ENCODE measurements at places on chromosomes 5 and 9. TPM values are rescaled to one million over a fixed set of nuclear protein-coding genes. Genes with fewer than 3 reads are reported as not detected.

DNA sequence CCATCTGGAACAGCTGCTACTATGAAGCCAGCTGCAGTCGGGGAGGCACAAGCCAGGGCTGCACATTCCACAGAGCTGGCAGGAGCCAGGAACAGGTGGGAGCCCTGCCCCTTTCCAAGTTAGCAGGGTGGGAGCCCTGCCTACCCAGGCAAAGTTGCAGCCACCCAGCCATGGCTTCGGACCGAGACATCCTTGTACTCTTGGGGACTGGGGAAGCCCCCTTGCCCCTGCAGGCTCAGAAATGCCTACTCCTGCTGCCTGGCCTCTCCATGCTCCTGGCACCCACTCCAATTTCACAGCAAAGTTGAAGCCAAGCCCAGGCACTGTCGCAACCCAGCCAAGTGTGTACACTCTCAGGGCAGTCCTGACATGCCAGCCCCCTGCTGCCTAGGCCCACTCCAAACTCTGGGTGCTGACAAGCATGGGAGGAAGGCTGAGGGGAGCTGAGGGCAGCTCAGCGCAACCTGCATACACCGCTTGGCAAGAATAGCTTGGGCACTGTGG lies 165.1 kb downstream of the RNF180 start:
- DNase-seq, result no peak
- no peaks in the 10 kb centered on the region for H3K36me3 ChIP-seq
- no peaks in the 10 kb centered on the region for H3K4me1 ChIP-seq
- no peak overlapping the region for H3K27ac ChIP-seq
- no peaks in the 10 kb centered on the region for H3K27me3 ChIP-seq

DNA sequence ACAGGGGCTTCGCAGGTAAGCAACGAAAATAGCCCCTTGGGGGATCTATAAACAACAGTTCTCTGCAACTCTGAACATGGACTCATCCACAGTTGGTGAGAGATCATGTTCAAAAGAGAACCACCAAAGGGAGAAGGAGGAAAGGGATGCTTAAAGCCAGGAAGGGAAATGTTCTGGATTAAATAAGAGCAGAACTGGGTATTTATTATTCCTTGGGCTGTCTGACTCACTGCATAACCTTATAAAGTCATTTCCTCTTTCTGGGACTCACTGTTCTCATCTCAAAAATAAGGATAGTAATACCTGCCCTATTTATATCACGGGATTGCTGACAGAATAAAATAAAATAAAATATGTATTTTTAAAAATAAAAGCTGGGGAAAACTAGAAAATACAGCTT lies 11.2 kb upstream of the MARCHF3 start:
- H3K27ac ChIP-seq, result no peak overlapping the region
- no peaks in the 10 kb centered on the region for H3K4me1 ChIP-seq
- H3K4me3 ChIP-seq, result no peak overlapping the region
- no peaks in the 10 kb centered on the region for H3K27me3 ChIP-seq
- no peak for DNase-seq
- H3K36me3 ChIP-seq, result no peaks in the 10 kb centered on the region

The ADGRD2 gene
- not detected for total RNA-seq

- peak; percentile 78 for DNase-seq
- no peaks in the 10 kb centered on the region for H3K36me3 ChIP-seq
- no peaks in the 10 kb centered on the region for H3K27me3 ChIP-seq
- H3K27ac ChIP-seq, result peak overlapping the region; percentile 94
These were observed 39.2 kb downstream of the ADAMTS19 start for GRCh38 chr5:129499208-129499852.

DNA sequence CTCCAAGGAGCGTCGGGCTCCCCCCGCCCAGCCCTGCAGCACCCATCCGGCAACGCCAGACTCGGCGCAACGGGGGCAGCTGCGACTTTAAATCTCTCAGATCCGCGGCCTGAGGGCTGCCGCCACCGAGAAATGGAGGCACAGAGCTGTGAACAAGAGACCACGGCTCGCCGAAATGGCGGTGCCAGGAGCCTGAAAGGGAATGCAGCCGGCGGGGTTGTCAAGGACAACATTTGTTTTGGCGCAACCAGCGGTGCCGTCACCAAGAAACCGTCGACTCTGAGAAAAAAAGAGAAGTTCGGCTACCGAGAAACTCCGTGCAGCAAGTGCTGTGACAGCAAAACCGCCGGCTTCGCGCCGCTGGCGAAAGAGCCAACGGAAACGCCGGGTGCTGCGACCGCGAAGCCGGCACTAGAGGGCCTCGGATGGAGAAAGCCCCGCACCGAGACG lies 2.1 kb upstream of the ANXA2R start:
- H3K4me3 ChIP-seq, result peak overlapping the region; percentile 78
- no peaks in the 10 kb centered on the region for H3K36me3 ChIP-seq
- peaks cover 23% of the 10 kb centered on the region for H3K4me1 ChIP-seq
- peak; percentile 95 for DNase-seq
- H3K27ac ChIP-seq, result peak overlapping the region; percentile 92

GRCh38 chr5:14475045-14475444 lies 106.5 kb upstream of the OTULINL start:
- H3K27me3 ChIP-seq, result no peaks in the 10 kb centered on the region
- H3K4me1 ChIP-seq, result no peaks in the 10 kb centered on the region

The ANKRD31 gene
- total RNA-seq, result 0.22 TPM

The RAD17 gene
- total RNA-seq, result 61.7 TPM

DNA sequence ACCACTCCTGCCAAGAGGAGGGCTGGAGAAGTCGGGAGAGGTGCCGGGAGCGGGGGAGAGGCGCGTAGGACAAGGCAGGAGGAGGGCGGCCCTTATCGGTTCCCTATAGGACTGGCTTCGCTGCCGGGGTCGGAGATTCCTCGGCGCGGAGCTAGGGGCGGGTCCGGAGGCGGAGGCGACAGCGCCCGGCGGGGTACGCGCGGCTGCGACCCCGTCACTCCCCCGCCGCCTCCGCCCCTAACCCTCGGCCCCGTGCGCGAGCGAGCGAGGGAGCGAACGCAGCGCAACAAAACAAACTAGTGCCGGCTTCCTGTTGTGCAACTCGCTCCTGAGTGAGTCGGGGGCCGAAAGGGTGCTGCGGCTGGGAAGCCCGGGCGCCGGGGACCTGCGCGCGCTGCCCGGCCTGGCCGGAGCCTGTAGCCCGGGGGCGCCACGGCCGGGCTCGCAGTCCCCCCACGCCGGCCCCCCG lies 2.0 kb downstream of the GLIS3 start:
- H3K27me3 ChIP-seq, result no peaks in the 10 kb centered on the region
- peak; percentile 46 for DNase-seq
- H3K36me3 ChIP-seq, result no peaks in the 10 kb centered on the region
- no peak overlapping the region for H3K27ac ChIP-seq
- H3K4me3 ChIP-seq, result peak overlapping the region; percentile 61

DNA sequence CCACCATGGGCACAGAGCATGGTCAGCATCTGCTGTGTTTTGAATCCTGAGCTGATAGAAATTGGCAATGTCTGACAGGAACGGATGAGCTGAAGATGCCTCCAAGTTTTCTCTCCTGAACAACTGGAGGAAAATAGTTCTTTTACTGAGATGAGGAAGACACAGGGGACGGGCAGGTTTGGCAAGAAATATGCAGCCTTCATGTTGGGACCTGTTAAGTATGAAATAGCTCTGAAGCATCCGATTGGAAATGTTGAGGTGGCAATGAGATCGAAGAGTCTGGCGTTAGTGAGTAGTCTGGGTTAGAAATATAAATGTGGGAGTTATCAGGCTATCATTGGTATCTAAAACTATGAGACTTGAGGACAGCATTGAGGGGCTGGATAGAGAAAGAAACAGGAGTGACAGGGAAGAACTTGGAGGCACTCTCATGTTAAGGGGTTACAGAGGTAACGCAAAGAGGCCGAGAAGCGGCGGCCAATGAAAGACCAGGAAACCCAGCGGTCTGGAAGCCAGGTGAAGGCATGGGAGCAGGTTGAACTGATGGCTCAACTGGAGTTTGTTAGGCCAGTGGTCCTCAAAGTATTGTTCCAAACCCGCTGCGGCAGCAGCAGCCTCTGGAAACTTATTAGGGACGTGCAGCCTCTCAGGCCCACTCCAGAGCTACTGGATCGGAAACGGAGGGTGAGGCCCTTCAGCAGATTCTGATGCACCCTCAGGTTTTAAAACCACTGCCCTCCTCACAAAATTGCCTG lies 1.0 kb upstream of the MAMDC2 start:
- H3K27me3 ChIP-seq, result no peaks in the 10 kb centered on the region
- no peak for DNase-seq
- H3K4me3 ChIP-seq, result no peak overlapping the region
- H3K36me3 ChIP-seq, result no peaks in the 10 kb centered on the region
- H3K27ac ChIP-seq, result no peak overlapping the region

GRCh38 chr5:130526708-130527107 lies 622.4 kb downstream of the CHSY3 start:
- no peak overlapping the region for H3K4me3 ChIP-seq
- H3K4me1 ChIP-seq, result no peaks in the 10 kb centered on the region
- H3K27me3 ChIP-seq, result no peaks in the 10 kb centered on the region
- DNase-seq, result no peak
- no peak overlapping the region for H3K27ac ChIP-seq
- no peaks in the 10 kb centered on the region for H3K36me3 ChIP-seq

DNA sequence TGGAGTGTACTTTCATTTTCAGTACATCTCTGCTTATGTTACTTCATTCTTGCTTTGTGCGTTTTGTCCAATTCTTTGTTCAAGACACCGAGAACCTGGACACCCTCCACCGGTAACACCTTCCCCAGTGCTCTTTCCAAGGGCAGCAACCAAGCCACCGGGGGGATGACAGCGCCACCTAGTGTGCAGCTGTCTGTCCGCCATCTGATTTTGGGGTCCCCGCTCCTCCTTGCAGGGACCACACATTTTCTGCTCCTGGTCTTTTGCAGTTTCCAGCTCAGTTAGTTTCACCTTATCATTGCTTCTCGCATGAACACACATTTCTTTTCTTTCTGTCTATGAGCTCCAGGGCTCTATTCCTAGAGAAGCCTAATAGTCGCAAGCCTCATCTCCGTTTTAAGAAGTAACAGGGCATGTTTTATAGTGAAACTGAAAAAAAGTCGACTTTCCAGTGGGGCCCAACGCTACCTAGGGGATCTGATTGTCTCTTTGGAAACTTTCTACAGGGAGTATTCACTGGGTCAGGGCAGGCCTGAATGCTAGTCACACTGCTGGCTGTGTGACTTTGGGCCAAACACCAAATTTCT lies 152.1 kb downstream of the FSTL4 start:
- no peak overlapping the region for H3K27ac ChIP-seq
- no peaks in the 10 kb centered on the region for H3K4me1 ChIP-seq
- H3K4me3 ChIP-seq, result no peak overlapping the region
- peak; percentile 78 for DNase-seq
- H3K27me3 ChIP-seq, result no peaks in the 10 kb centered on the region

DNA sequence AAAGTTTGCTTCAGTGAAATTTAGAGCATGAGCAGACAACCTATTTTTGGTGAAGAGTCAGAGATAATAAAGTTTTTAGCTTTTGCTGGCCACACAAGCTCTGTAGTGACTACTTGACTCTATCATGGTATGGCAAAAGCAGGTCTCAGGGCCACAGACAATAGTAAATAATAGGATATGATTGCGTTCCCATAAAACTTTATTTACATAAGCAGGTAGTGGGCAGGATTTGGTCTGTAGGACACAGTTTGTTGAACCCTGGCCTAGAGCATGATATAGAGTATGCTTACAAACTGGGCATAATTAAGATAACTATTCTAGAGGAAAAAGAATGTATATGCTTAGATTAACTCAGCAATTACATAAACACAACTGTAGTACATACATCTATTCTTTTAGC lies 30.1 kb downstream of the ITGA1 start:
- no peak overlapping the region for H3K4me3 ChIP-seq
- peaks cover 12% of the 10 kb centered on the region for H3K4me1 ChIP-seq
- H3K27ac ChIP-seq, result no peak overlapping the region

DNA sequence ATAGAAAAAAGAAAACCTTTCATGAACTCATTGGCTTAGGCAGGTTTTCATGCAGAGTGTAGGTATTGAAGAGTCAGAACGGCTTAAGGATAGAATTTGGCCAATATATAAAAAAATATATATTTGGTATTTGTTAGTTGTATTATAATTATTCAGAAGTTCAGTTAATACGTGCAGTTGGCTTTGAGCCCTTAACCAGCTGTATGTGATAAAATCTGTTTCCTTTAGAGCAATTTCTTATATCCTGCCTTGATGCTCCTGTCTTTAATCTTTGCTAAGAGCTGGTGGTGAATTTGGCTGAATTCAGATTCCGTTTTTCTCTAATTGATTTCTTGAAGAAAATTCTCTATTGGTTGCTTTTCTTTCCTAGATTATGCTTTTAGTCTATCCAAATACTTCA lies 3.7 kb downstream of the ANXA1 start:
- H3K4me3 ChIP-seq, result no peak overlapping the region
- no peaks in the 10 kb centered on the region for H3K4me1 ChIP-seq
- no peak for DNase-seq

- no peaks in the 10 kb centered on the region for H3K27me3 ChIP-seq
- no peaks in the 10 kb centered on the region for H3K4me1 ChIP-seq
- no peak overlapping the region for H3K4me3 ChIP-seq
- no peak overlapping the region for H3K27ac ChIP-seq
- DNase-seq, result no peak
These were observed 23.7 kb upstream of the NPR3 start for GRCh38 chr5:32687499-32687831.

GRCh38 chr9:90972057-90972456 lies 170.4 kb downstream of the SYK start:
- no peaks in the 10 kb centered on the region for H3K27me3 ChIP-seq
- H3K4me3 ChIP-seq, result no peak overlapping the region
- peak; percentile 16 for DNase-seq
- no peak overlapping the region for H3K27ac ChIP-seq
- H3K4me1 ChIP-seq, result no peaks in the 10 kb centered on the region
- H3K36me3 ChIP-seq, result no peaks in the 10 kb centered on the region

DNA sequence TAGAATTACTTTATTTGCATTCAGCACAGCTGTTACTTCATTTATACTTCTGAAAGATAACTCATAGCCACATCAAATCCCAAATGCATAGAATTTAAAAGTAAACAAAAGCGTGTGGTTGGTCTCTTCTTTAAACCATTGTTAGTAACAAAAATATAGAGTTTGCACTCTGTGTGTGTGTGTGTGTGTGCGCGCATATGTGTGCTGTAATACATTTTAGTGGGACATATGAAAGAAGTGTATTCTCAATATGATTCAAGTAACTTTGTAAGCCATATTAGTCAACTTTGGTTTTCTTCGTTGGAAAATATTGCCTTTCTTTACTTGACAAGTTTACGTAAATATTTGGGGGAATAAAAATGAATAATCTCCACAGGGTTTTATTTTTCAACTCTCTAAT lies 106.1 kb upstream of the PRRC1 start:
- no peaks in the 10 kb centered on the region for H3K36me3 ChIP-seq
- H3K4me1 ChIP-seq, result no peaks in the 10 kb centered on the region
- DNase-seq, result no peak
- no peak overlapping the region for H3K27ac ChIP-seq

The TGFBI gene
- total RNA-seq, result not detected

DNA sequence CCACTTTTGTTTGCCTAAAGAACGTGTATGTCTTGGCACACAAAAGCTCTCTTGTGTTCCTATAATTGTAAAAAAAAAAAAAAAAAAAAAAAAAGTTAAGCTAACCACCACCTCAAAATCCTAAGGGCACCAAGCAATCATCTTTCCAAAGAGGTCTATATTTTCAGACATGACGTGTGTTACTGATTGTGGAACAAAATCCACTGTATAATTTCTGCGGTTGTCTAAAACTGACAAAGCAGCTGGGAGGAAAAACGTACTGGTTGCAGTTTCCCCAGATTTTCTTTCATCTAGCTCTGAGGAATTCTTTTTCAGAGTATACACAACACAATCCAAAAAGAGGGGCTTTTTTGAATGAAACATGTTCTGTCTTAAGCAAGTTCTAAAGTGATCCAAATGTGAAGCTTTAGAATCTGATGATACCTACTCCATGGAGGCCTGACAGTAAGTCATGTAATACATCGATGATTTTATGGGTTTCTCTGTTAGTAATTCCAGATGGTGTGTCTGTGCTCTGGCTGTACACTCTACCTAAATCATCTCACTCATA lies 375.6 kb upstream of the NUDT12 start:
- H3K36me3 ChIP-seq, result no peaks in the 10 kb centered on the region
- H3K4me3 ChIP-seq, result no peak overlapping the region
